Stimulated activated CD4-positive, alpha-beta T cell treated with anti-CD3 and anti-CD28 coated beads, Interleukin-2, amount 100 ng/mL, for 4 hours (primary cell): ENCODE measurements at places on chromosomes 16 and 17.

GRCh38 chr17:27868565-27868964 is 24.6 kb downstream of the LYRM9 start:
- no peak for DNase-seq

DNA sequence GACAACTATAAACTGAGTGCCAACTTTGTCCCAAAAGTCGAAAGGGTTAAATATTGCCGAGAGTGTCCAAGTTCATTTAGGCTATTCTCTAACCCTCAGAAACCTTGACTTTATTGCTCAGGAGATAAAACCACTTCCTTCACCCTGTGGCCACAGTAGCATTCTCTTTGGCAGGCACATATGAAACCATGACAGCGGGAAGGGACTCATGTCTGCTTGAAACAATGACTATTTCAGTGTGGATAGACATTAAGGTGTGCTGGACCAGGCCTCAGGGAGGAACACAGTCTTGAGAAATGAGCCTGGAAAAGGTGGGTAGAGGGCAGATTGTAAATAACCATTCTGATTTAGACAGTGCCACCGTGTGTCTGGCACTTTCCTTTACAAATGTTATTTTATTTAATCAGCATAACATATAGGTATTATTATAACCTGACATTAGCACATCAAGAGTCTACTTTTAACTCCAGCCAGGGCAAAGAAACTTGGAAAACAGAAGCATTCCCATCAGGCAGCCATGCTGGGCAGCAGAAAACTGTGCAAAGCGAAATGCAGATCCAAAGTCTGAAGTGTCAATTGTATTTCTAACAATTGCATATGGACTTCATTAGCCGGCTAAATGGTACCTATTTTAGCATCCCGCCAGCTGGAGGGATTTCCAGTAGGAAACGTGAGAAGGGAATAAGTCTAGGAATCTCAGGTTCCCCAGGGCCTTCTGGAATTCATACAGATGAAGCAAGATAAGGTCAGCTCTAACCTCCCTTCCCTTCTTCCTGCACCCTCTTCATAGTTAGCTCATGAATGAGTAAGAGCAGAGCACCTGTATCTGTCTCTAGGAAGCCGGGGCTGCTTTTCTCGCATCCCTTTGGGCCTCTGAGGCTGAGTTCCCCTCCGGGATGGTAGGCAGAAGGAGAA is 212.8 kb upstream of the ELAC2 start:
- no peak for DNase-seq

DNA sequence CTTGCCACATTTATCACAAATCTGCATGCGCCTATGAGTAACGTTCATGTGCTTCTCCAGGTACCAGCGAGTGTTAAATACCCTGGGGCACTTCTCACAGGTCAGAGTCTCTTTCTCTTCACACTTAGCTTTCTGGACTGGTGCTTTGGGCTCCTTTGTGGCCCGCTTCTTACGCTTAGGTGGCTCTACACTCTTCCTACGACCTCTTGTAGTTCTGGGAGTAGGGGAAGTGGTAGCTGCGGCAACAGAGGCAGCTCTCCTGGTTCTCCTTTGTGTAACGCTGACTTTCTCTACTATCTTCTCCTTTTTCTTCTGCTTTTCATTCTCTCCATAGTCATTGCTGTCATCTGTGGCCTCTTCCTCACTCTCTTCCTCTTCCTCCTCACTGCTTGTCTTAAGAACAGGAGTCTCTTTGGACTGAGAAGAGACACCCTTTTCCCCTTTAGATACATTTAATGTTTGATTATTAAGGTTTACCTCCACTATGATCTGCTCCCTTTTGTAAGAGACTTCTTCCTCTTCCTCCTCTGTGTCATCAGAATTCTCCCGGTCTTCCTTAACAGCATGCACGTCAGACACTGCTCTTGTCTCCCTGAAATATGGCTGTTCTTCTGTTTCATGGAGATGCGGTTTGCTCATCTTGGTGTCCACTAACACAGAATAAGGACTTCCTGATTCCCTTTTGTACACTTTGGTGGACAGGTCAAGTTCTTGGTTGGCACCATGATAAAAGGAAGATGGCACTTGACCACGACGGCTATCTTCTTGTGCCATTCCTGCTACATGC is 45.0 kb downstream of the ZNF652 start:
- no peak for DNase-seq

GRCh38 chr17:9116861-9117568 is 95.7 kb downstream of the NTN1 start:
- DNase-seq: no peak

GRCh38 chr17:40361925-40362695 is 2.4 kb downstream of the GJD3 start:
- no peak for DNase-seq
